Suppressor macrophage (primary cell): ENCODE measurements at places on chromosomes 6 and 20.
A peak's percentile ranks its signal among the peaks of the same experiment; 100 is the strongest.

GRCh38 chr20:38108986-38109541 is 56.0 kb downstream of the TGM2 start:
- DNase-seq = peak; percentile 68

DNA sequence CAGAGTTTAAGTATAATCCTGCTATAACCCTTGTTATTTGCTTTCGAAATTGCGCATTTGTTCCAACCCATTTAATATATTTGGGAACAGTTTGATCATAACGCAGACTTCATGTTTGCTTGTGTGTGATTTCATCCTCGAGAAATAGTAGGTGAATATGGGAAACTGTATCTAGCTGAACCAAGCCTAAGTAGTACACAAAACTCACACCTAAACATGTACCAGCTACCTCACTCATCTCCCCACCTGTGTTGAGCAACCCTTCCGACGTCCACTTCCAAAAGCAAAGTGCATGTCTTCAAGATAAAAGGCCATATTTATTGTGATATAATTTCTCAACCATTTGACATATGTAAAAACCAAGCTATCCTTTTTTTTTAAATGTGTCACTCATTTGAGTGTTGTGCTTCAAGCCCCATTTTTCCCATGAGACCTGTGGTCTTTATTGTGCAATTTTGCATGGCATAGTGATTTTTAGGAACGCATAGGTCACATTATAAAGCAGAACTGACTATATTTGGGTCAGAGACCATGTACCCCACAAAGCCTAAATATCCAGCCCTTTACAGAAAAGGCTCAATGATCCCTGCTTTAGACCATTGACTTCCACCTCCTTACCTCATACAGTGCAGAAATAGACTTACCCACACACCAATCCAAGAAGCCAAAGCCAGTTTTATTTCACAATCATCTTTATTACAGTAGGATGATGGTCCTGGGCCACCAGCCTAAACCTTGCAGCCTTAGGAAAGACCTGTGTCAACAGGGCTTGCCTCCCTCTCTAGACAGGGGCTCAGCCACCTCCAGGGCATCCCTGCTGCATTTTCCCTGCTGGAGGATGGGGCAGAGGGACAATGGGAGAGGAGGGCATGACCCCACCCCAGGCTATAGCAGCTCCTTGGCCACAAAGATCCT is 7.1 kb downstream of the CCND3 start:
- no peak for DNase-seq

DNA sequence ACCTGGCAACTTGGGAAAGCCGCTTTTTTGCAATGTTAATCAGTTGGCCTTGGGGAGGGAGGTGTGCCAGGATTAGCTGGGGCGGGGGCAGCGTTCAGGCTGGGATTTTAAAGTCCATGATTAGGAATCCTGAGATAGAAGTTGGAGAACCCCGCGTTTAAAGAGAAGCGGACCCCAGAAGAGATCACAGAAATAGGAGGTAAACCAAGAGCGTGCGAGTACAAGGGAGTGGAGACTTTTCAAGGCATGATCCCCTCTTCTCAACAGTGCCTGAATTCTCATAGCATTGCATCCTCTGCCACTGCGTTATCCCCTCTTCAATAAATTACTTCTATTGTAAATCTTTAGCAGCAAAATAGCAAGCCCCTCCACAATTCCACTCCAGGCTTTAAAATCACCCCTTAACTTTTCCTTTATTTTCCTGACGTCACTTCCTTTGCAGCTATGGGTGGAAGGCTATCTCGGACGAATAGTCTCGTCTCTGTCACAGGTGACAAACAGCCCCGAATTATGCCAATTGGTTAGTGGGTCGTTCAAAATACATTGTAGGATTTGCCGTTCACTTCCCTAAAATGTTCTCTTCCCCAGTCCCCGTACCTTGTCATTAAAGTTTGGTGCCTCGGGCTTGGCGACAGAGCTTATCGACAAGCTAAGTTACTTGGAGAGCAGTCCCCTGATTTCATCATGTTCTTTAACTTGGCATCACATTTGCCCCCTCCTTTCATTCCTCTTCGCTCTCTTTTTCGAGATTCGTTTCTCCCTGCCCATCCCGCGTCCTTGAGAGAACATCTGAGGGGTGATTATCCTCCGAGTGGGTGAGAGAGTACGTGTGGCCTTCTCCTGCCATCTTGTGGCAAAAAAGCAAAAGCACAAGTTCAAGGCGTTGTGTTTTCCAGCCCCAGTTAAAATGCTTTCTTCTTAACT is 17.1 kb downstream of the OR2B2 start:
- DNase-seq = peak; percentile 89

- DNase-seq = no peak
These were observed 120.3 kb downstream of the LCA5 start for GRCh38 chr6:79416931-79417330.

DNA sequence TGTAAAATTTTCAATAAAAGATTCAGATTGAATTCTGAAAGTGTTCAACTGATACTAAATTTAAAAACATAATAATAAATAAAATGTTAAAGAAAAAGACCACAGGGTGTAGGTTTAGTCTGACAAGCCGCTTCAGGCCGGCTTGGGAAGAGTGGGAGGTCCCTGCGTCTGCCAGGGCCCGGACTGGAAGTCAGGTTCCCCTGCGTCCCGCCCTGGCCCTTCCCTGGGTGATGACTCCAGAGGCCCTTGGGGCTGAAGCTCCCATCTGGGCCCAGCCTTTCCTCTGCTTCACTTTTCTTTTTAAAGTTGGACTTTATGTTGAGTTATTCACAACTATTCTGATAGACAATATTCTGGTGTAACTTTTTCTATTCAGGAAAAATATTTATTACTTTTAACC is 93.3 kb downstream of the SMOC2 start:
- no peak for DNase-seq

- DNase-seq = no peak
These were observed 96.4 kb upstream of the SLC22A23 start for GRCh38 chr6:3553254-3553653.

DNA sequence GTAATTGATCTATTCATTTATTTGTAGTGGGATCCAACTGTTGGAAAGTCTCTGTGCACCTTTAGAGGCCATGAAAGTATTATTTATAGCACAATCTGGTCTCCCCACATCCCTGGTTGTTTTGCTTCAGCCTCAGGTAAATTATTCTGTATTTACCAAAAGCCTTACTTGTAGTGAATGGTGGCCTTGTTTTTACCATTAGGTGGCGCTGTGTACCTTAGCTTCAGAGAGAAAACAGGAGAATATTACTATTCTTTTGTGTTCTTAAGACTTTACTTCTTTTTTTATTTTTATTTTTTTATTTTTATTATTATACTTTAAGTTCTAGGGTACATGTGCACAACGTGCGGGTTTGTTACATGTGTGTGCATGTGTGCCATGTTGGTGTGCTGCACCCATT is 23.7 kb downstream of the PEX7 start:
- peak; percentile 60 for DNase-seq

GRCh38 chr6:125819535-125820326 is 29.0 kb downstream of the NCOA7 start:
- DNase-seq = peak; percentile 60

DNA sequence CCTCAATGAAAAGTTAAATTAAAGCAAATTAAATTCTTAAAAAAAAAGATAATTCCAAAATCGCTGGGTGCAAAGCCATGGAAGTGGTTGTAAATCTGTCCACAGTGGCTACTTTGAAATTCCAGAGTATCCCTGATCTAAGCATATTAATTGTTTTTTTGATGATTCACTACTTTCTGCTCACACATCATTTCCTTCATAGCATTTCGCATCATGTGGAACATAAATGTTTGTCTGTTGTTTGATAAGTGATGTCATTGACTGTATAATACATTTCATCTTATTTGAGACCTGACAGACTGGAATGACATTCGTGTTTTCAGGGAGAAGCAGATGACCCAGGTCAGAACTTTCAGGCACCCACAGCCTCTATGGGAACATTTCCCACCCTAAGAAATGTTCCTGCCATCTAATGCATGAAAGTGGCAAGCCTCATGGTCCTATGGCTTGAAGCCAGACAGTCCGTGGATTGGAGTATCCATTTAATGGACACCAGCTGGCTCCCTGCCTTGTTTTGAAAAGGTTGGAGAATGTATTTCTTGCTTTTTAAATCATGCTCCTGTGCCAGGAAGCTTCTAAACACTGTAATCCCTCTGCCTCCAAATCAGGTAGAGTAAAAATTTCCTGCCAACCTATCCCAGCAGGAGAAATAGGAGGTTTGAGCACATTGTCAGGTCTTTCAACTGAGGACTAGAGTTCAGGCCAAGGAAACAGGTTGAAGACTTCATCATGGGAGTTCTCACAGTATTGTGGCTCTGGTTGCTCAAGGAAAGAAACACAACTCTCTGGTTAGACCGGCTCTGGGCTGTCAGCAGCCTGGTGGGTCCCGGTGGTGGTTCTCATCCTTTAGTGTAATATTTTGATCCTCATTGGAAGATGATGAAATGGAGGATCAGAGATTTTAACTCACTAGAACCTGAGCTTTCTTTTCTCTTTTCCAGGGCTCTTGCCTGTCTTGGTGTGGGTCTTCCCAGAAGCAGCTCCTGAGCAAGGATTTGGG is 157.9 kb downstream of the SLC24A3 start:
- no peak for DNase-seq

DNA sequence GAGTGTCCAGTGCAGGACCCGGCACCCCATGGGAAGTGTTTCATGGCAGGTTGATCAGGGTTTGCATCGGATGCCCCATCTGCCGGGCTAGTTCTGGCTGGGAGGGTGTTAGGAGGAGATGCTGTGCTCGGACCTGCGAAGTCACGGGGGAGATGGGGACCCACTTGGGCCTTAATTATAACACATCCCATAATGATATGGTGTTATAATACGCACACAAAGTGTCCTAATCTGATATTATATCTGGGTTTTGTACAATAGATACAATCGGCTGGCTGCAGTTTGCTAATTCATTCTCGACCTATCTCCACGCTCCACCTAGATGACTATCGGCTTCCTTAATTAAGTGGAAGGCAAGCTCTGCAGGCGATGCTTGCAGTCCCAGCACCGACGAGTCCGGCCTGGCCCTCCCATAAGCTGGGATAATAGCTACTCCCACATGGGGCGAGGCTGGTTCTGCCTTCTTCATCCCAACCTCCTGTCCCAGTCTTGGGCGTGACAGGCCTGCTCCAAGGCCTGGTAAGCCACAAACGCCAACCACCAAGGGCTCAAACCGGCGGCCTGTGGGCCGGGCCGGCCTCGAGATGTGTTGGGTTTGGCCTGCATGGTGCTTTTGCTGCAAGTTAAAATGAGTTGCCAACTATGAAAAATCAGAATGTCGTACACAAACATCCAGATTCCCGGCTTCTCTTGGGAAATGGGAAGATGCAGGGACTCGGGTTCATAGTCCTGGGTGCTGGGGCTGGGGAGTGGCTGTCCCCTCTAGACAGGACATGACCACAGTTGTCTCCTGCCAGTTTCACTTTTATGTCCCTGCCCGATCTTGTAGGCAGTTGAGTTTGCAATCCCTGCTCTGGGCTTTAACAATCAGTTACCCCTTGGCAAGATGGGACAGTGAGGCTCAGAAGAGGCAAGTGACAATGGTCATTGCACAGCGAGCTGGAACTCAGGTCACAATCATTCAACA is 32.7 kb downstream of the CEBPB start:
- DNase-seq = no peak

- DNase-seq = no peak
These were observed 546.1 kb upstream of the CHD6 start for GRCh38 chr20:42164121-42164890.

DNA sequence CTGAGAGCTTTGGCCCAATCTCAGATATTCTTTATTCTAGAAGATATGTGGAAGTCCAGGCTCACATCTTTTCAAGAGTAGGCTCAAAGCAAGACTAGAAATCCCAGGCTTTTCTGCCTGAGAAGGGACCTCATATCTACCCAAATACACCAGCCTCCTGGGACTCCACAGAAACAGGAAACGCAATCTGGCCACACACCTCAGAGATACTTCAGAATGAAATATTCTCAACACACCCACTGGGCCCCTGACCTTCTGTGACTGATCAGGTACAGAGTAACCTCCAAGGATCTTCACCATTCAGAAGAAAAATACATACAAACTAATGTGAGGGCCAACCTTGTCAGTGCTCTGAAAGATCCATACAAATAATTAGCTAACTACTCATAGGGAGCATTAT is 183.2 kb downstream of the HIVEP2 start:
- no peak for DNase-seq
